IMR-90 (cell line): ENCODE measurements at places on chromosomes 7 and 10.

- no peak for DNase-seq
Observed at GRCh38 chr7:51455513-51455912, 138.9 kb upstream of the COBL start.

DNA sequence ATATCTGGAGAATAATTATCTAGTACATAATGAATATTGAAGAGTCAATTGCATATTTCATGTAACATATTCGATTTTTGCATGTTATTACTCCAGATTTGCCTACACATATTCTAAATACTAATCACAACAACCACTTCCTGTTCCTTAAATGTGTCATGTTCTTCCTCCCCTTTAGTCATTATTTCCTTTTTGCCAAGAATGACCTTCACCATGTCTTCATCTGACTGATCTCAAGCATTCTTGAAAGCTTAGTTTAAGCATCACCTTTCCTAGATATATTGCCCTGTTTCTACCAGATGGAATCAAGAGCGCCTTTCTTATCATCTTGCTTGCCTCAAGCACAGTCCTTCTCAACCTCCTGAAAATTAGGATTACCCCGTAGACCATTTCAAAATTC, 23.5 kb upstream of the MEOX2 start:
- DNase-seq = no peak

DNA sequence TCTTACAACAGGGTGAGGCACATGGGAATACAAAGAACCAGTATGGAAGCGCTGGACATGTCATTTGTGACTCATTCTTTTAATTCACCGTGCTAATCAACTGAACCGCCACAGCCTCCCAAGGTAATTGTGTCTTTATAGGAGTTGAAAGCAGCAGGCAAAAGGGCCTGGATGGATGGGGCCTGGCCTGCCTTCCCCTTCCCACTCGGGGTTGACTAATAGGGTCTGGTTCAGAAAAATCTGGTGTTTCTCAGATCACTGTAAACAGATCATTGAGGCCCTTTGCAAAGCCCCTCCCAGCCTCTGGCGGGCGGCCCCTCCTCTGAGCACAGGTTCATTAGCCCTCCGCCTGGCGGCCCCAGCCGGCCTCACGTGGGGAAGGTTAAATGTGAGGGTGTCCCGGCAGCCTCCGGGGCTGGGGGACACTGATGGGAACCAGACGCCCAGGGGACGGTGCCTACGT, 100.8 kb downstream of the EBF3 start:
- DNase-seq = no peak

DNA sequence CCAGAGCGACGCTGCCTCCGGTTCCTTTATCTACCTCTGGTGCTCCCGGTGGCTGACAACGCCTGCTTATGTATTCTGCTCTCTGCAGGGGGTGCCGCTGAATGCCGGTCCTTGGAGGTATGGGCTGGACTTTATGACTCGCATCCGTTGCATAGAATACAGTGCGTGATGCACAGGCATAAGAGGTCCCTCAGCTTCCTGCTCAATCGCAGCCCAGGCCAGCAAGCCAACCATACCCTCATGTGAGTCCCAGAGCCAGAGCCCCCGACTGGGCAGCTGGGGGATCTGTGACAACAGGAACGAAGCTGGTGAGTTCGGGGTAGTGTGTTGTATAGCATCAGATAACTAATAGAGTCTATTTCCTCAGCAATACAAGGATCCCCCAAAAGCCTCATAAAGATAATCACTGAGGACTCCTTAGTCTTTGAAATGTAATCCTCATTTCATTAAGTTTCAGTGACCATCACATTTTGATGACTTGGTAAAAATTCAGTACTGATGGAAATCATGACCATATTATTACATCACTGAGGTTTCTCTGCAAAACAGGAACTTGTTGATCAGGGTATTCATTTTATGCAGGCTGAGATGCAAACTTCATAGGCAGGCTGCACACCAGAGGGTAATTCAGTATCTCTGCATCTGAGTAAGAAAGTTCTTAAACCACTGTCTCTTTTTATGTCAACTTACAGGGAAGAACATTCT, 607.8 kb downstream of the PTPRN2 start:
- no peak for DNase-seq

GRCh38 chr7:36781011-36781738, 56.9 kb upstream of the AOAH start:
- DNase-seq = no peak

- no peak for DNase-seq
Observed at GRCh38 chr7:138679793-138680192, 21.4 kb downstream of the SVOPL start.

- no peak for DNase-seq
Observed at GRCh38 chr10:132370426-132371340, 26.3 kb upstream of the PWWP2B start.

GRCh38 chr10:17113889-17114540, 15.6 kb downstream of the CUBN start:
- peak; percentile 75 for DNase-seq

GRCh38 chr10:126803394-126803793, 101.8 kb upstream of the DOCK1 start:
- DNase-seq = no peak

DNA sequence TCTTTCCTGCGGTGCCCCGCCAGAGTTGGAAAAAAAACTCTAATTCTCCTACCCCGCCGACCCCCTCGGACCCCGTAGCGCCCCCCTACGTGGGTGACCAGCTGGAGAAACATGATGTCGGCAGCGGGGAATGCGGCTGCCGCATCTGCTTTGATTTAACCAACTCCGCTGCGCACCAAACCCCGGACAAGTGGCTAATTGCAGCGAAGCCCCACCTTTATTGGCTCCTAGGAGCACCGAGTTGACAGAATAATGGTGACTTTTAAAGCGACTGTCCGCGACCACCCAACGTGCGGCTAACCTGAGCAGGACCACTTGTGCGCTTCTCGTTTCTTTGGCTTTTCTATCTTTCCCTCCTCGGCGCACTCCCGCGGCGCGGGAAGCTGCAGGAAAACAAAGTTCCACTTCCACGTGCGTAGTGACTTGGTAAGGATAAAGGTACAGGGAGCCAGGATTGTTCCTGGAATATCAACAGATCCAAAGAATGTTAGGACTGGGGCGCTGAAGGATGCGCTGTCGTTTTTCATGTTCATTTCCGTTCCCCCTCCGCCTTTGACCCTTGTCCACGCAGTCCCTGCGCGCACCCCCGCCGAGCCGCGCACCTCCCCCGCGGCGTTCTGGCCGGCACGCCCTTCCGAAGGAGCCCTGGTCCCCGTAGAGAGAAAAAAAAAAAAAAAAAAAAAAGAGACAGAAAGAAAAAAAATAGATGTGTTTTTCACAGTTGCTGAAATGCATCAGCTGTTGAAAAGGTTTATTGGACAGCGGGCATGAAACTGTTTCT, 1.4 kb downstream of the WNT16 start:
- no peak for DNase-seq

GRCh38 chr7:30543813-30544525, 39.3 kb upstream of the GGCT start:
- no peak for DNase-seq

DNA sequence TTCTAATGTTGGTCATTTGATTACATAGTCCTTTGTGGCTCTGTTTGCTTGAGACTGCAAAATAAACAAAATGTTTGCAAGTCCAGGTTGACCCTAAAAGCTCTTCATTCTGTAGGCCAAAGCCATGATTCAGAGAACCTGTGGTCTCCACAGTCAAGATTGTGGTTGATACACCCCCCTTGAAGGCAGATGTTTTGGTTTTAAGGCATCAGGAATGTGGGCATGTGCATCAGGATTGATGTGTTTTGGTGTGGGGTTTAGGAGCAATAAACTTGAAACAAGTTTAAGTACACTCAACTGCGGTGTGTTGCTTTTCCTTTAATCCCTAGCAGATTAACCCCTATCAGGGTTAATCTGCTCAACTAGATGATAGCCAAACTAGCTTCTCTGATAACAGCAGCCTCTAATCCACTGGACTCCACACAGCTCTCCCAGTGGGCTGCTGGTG, 379.1 kb upstream of the GALNT17 start:
- peak; percentile 57 for DNase-seq

DNA sequence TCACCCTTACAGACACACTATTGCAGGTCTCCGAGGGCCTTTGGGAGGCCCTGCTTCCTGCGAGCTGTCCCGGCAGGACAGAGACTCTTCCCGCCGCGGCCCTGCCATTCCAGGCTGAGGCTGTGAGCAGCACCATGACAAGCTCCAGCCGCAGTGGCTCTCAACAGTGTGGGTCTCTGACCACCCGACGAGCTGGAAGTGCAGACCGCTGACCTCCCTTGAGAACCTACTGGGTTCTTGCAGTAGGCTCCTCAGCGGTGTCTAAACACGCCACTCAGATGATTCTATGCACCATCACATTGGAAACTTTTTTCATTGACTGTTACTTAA, 303.4 kb downstream of the WDR37 start:
- no peak for DNase-seq

GRCh38 chr10:69959911-69960310, 92.7 kb upstream of the MACROH2A2 start:
- DNase-seq = no peak

DNA sequence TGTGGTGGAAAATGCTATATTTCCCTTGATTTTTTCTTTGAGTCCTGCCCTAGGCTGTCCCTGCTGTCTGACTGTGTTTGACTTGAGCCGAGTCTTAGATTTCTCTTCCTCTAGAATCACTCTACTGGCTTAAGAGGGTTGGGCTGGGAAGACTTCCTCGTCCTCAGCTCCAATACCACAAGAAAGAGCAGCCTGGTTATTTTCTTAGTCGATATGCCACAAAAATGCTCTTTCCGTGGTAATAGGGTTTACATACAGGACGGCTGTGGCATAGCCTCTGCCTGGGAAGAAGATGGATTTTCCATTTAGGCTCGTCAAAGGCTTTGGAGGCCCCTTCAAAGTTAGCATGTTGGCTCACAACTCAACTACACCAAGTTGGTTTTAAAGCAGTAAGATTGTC, 212.0 kb upstream of the IGFBP3 start:
- DNase-seq = no peak

DNA sequence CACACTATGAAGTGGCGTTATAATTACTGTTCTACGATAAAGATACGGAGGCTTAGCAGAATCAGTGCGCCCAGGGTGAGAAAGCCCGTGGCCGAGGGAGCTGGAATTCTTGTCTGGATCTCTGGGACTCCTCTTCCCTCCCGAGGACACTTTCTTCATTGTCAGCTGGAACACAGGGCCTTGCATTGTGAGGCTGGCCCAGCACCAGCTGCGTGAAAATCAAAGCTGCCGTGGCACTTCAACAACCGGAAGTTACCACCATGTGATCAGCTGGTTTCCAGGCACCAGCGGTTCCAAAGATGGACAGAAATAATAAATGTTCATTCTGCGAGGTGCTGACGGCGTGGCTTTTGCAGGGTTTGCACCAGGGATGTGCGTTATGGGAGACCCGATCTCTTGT, 234.0 kb upstream of the PITRM1 start:
- no peak for DNase-seq

GRCh38 chr10:49191349-49191748, 3.2 kb upstream of the TMEM273 start:
- no peak for DNase-seq

GRCh38 chr7:88826222-88826621, 30.7 kb upstream of the TEX47 start:
- DNase-seq = no peak

GRCh38 chr10:66455304-66455703, 470.5 kb upstream of the LRRTM3 start:
- DNase-seq = no peak

GRCh38 chr10:100847440-100847839, 65.3 kb upstream of the SLF2 start:
- DNase-seq = peak; percentile 52

GRCh38 chr7:72265071-72265904, 146.8 kb downstream of the CALN1 start:
- DNase-seq = no peak

DNA sequence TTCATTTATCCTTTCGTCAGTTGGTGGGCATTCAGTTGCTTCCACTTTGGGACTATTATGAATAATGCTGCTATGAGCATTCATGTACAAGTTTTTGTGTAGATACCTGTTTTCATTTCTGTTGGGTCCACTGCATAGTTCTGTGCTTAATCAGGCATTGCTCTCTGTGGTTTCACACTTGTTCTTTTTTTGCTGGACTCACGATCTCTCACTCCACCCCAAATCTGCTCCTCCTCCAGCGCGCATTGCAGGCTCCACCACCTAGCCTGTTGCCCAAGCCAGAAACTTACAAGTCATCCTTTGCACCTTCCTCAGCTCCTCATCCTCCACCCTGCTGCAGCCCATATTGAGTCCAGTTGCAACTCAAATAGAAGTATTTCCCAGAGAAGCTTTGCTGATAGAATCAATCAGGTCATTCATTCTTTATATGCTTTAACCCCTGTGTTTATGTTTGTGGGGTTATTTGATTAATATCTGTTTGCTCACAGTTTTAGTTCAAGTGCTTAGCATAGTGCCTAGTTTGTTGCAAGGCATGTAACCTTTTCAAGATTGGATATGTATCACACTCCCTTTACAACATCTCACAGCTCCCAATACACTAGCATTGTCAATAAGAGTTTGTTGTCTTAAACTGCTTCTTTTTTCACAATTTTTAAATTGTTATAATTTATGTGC, 16.6 kb upstream of the AFAP1L2 start:
- no peak for DNase-seq

DNA sequence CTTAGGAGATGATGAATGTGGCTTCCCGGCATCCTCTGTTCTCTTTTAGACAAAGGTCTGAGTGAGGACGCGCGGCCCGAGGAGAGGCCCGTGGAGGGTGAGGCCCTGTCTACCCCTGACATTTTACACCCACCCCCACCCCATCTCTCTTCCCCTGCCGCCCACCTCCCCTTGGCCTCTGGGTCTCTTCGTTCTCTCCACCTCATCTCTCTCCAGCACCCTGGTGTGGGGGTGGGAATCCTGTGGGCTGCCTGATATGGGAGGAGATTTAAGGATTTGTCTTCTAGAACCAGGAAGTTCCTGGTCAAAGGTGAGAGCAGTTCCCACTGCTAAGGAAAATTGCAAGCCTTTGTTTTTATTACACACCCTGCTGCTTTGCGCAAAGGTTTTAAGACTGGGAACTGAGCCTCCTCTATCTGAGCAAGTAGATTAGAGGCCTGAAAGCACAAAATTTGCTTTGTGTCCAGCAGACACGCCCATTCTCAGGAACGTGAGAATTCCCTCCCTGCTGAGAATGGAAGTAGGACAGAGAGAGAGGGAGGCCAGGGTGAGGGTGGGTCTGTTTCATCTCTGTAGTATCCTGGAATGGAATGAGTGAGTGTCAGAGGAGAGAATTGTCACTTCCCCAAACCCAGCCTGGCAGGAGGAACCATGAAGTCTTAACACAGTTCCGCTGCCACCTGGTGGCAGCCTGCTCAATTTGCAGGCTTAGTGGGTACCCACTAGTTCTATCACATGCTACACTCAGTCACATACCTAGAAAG, 91.2 kb downstream of the GTF2IRD1 start:
- peak; percentile 64 for DNase-seq

GRCh38 chr7:26645121-26645520, 219.3 kb downstream of the SKAP2 start:
- DNase-seq = no peak

- no peak for DNase-seq
Observed at GRCh38 chr10:11209830-11210181, 192.1 kb downstream of the CELF2 start.

GRCh38 chr7:147833557-147833956, 757.0 kb upstream of the C7orf33 start:
- DNase-seq = no peak

- no peak for DNase-seq
Observed at GRCh38 chr10:95783741-95784140, 27.8 kb downstream of the ENTPD1 start.
